NCI-H748 treated with DMSO at 0.1 percent for 48 hours (cell line): ENCODE measurements at places on chromosomes 6 and 20.

- peak; percentile 24 for DNase-seq
These were observed 440.4 kb upstream of the ARID1B start for GRCh38 chr6:156336733-156337132.

- DNase-seq = no peak
These were observed 9.6 kb downstream of the CHD6 start for GRCh38 chr20:41608606-41609005.

DNA sequence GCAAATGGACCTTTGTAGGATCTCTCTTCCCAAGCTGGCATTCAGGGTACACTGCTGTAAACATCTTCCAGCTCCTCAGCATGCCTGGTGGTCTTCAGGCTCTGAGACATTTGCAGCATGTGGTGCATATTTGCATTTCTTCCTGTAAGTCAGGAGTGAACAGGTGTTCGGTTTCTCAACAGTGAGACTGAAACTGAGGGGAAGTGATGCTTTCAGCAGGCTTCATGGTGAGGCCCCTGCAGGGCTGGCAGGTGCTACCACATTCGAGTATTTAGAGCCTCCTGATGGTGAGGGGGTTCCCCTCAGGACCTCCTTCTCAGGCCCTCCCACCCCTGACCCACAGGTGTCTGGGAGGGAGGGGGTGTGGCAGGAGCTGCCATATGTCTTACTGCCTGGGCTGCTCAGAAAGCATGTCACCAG lies 15.1 kb downstream of the MYBL2 start:
- no peak for DNase-seq

GRCh38 chr20:62557999-62558408 lies 82.2 kb upstream of the GATA5 start:
- DNase-seq = no peak

DNA sequence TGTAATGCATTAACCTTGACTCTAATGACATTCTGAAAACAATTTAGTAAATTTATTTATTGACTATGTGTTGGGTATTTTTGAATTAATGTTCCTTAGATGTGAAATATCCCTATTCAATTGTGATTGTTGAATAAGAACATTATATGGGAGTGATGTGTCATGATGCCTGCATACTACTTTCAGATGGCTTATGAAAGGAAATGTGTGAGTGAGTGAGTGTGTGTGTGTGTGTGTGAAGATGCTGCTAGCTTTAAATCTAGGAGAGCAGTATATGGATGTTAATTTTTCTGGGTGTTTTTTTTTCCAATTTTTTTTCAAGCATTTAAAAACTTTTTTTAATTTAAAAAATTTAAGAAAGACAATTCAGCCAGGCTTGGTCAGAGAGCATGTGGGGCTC lies 32.5 kb upstream of the NT5E start:
- no peak for DNase-seq

GRCh38 chr6:137258170-137258569 lies 39.0 kb upstream of the IFNGR1 start:
- no peak for DNase-seq

DNA sequence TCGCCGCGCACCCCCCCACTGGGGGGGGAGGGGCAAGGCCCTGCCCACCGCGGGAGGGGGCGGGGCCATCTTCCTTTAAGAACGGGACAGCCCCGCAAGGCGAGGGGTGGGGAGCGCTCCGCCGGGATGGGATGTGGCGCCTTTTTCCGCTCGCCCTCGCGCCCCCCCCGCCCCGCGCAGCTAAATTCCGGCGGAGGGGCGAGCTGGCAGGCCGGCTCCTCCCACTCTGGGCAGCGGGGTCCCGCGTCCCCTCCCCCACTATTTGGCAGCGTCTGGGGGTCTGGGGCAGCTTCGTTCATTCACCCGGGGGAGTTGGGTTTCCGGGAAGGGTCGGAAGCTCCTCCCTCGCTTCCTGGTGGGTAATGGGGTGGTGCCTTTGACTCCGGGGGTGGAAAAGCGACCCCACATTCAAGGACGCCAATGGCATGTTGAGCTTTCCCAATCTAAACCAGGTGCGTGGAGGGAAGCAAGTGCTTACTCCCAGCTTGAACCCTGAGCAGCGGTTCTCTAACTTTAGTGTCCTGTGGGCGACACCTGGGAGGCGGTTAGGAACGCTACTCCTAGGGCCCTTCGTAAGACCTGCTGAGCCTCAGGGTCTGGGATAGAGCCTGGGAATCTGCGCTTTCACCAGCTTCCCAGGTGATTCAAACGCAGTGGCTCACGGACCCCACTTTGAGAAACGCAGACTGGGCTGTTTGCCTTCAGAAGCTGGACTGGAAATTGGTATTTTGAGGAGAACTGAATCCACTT lies 927 bp downstream of the ASXL1 start:
- peak; percentile 11 for DNase-seq

DNA sequence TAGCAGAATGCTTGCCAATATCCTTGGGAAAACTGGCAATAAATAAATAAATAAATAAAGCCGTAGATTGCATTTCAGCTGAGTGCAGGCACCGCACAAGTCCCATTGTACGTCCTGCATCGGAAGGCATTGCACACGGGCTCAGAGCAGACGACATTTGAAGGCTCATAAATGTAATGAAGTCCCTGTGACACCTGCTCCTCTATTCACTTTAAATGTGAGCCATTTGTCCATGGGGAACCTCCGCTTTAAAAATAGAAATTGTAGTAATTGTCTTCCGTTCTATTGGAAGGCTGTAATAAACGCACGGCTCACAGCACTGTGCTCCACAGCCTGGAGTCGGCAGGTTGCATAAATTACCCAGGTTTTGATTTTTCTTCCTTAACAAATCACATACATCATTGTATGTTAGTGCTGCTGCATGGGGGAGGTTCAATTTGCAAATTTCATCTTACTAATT lies 32.6 kb downstream of the MYT1 start:
- no peak for DNase-seq

DNA sequence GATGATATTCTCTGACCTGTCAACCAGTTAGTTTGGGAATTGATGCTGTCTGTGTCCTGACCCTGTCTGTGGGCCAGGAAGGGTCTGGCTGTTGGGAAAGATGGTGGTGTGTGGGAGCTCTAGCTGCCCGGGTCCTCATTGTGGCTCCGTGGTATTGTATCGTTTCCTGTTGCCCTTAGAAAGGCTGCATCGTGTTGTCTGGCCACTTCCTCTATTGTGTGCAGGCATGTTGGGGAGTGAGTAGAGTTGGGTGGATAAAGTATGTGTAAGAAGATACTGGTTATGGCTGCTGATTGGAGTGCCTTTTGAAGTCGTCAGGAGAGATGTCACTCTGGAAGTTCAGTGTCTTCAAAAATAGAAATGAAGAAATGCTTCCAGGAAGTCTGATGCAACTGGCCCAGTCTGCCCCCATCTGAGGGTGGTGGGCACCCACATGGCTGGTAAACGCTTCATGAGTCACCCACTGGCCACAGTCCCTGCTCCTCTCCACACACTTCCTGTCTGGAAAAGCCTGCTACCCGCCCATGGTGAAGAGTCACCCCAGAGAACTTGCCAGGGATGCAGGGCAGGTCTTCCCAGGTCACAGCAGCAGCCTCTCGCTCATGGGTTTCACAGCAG lies 27.9 kb downstream of the PPARD start:
- no peak for DNase-seq

DNA sequence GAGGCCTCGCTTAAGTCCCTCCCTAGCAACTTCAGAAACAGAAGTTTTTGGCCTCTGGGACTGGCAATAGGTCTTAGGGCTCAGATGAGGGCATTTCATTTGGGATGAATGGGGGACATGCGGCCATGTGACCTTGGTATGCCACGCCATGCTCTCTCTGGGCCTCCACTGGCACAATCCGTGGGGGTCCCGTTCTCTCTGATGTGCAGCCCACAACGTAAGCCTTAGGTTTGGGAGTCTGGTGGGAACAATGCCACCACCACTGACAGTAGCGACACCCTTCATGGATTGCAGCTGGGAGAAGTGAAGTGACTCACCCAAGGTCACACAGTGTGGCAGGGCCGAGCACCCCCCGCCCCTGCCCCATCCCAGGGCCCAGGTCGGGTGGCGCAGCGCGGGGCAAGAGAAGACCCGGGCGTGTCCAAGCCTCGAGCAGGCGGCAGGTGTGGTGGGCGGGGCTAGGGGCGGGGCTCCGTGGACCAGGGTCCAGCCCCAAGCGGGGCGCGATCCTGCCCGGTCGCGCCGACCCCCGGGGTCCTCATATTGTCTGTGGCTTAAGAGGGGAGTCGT lies 864 bp upstream of the CEBPB start:
- no peak for DNase-seq
